ENCODE measurements at places on chromosomes 1 and 21.

DNA sequence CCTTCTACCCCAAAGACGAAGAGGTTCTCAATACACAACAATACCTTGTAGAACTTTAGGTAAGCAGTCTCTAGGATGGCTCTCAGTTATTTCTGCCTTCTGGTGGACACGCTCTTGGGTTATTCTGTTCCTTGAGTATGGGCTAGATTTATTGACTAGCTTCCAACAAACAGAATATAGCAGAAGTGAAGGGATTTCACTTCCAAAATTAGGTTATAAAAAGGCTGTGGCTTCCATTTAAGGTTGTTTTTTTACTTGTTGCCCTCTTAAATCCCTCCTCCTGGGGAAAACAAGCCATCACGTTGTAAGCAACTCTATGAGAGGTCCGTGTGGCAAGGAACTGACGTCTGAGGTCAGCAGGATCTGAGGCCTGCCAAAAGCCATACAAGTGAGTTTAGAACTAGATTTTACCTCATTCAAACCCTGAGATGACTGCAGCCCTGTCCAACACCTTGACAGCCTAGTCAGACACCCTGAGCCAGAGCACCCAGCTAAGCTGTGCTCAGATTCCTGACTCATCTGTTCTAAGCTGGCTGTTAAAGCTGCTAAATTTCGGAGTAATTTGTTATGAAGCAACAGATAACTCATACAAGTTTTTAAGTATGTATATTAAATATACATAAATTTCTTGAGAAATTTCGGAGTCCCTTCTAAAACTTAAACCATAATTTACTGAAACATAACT is 12.7 kb downstream of the SSX2IP start:
- no peak for DNase-seq

DNA sequence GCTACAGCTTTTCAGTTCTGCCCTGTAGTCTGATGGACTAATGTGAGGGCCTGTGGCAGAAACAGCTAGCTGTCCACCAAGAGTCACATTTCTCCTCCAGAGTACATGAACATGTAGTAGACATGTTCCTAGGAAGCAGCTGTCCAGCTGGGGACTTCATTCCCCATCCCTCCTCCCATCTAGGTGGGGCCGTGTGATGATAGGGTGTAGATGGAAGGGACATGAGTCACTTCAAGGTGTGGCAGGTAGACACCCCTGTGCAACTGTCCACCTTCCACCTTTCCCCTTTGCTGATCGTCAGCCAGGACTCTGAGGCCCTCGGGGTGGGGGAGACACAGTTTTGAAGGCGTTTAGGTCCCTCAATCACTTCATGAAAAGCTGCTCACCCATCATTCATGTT is 3.6 kb upstream of the RD3 start:
- no peak for DNase-seq

GRCh38 chr1:168092566-168093355 is 44.0 kb downstream of the GPR161 start:
- no peak for DNase-seq

DNA sequence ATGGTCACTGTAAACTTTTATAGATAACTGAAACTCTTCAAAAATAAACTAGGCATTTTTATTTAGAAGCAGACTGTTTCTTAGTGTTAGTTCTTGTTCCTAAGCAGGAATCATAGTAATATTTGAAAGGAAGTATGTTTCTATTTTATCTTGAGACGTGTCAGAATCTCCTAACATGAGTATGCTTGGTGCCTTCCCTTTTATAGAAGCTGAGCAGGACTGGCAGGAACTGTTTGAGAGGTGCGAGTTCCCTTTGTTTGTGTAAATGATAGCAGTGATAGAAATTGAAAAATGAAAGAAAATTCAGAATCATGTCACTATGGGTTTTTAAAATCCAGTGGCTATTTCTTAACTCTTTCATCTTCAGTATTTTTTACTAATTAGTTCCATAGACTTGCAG is 56.9 kb downstream of the LRRC8D start:
- DNase-seq = no peak

GRCh38 chr1:47881505-47882442 is 115.4 kb downstream of the TRABD2B start:
- no peak for DNase-seq

- no peak for DNase-seq
Observed at GRCh38 chr1:221669441-221669840, 72.4 kb downstream of the DUSP10 start.

DNA sequence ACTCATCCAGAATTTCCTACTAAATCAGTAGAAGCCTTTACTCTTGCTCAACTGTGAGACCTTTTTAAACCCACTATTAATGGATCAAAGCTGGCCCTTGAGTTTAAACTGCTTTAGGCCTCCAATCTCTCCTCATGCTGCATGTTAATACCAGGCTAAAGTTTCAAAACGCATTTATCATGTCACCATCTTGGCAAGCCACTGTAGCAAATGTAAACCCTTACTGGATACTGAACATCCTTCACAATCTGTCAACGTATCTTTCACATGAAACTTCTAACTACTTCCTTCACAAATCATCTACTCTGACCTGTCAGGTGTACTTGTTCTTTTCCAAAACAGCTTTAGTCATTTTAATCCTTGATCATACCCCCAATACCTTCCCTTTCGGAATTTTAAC is 3.0 kb downstream of the PAXBP1 start:
- no peak for DNase-seq

GRCh38 chr1:156384007-156384406 is 15.0 kb downstream of the RHBG start:
- DNase-seq = no peak

GRCh38 chr21:29379517-29380054 is 80.9 kb downstream of the BACH1 start:
- DNase-seq = no peak

GRCh38 chr1:29687601-29688244 is 451.4 kb downstream of the PTPRU start:
- DNase-seq = no peak

DNA sequence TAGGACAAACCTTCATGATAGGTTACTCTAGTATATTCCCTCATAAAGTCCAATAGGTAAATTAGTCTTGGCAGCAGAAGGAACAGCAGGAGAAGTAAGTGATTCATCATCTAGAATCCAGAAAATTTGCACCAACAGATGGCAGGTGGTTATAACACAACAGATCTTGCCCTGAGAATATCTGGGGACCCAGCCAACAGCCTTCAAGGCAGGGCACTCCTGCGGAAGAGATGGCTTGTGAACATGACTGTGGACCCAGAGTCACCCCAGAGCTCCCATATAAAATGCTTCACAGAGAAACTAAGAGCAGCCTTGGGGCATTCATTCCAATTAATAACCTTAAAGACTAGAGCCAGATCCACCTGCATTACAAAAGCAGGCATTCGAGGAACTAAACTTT is 7.9 kb upstream of the PLA2G2C start:
- DNase-seq = no peak

- no peak for DNase-seq
Observed at GRCh38 chr1:206768472-206769303, 1.9 kb upstream of the IL19 start.

DNA sequence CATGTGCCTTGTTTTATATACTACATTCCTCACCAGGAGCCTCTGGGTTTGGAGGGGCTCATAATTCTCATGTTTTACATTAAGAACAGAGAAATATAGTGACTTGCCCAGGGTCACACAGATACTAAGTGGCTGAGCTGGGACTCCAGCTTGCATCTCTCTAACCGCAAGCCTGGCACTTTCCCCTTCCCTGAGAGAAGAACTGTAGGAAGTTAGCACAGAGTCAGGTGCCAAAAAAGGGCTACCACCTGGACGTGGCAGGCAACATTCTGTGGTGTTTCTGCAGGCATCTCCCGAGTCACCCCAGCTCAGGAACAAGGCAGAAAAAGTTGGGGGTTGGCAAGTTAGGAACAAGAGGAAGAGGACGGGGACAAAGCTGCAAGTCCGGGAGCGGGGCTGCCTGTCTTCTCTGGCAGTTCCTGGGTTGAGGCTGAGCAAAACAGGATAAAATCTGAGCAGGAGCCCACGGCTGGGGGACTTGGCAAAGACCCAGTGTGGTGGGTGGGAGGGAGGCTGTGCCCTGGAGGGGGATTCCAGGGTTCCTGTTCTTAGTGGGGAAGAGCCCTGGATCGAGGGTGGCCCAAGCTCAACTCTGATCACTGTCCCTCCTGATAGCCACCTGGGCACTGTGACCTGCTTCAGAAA is 9.8 kb downstream of the PLA2G5 start:
- DNase-seq = no peak

DNA sequence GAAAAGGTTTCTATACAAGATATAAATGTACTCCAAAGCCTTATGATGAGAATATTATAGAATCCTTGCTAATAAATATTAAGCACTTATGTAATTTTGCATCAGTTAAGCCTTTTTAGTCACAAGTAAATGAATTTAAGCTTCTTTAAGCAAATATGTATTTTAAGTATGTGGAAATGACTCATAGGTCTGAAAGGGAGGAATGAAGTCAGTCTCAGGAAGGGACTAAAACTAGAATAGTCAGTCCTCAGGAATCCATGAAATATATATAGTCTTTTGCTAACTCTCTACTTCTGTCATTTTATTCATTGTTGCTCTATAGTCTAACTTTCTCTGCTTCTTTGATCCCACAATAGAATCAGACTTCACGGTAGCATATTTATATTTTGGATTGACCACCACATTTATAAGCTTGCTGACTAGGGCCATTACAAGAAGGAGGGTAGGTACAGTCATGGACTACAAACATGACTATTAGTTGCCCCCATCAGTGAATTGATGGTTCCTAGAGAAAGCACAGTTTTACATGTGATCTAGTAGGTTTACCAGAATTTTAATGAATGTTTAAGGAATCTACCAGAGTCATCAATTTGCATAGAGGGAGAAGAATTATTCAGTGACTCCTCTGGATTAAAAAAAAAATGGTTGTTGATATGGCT is 20.2 kb upstream of the RABGGTB start:
- no peak for DNase-seq

DNA sequence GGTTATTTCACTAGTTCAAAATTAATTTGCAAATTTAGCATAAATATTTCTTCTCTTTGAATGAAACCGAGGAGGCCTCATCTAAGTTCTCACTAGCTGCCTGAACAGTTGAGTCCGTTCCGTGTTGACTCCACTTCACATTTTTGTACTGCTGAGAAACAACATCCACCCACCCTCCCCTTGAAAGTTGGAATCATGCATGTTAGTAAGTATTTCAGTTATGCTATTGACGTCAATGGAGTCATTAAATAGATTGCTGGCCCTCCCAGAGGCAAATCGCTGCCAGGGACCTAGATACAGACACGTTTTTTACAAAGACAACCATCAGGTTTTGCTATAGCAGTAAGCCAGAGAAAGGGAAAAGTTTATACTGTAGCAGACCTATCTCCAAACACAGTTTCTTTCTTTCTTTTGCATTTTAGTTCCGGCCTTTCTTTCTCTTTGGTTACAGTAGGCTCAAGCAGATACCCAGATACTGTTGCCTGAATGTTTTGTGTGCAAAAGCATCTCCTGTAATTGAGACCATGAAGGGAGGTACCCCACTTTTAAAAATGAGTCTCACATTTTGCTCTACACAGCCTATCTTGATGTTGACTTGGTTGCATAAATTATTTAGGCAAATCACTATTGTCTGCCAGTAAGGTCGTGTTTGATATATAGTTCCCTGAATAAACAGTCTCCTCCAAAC is 262.6 kb upstream of the SGIP1 start:
- DNase-seq = peak; percentile 78

DNA sequence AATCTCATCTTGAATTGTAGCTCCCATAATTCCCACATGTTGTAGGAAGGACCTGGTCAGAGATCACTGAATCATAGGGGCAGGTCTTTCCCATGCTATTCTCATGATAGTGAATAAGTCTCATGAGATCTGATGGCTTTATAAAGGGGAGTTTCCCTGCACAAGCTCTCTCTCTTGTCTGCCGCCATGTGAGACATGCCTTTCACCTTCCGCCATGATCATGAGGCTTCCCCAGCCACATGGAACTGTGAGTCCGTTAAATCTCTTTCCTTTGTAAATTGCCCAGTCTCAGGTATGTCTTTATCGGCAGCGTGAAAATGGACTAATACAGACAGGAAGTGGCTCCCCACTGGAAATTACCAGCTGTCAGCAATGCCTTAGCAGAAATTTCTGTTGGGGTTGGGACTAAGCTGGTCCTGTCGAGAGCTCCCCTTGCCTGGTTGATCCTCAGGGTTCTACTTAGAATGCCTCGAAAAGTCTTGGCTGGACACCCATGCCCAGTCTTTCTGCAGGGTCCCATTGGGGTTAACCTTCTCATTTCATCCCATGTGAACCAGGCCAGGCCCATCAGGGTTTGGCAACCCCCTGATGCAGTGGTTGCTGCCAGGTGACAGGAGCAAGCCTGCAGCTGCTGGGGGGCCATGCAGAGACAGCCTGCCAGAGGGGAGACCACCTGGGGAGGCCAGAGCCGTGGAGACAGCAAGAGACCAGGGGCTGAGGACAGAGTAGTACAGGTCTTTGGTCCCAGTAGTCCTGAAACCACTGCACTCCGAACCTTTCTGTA is 2.8 kb upstream of the ABCG1 start:
- no peak for DNase-seq

GRCh38 chr1:226125097-226125630 is 61.4 kb downstream of the ACBD3 start:
- peak; percentile 61 for DNase-seq

DNA sequence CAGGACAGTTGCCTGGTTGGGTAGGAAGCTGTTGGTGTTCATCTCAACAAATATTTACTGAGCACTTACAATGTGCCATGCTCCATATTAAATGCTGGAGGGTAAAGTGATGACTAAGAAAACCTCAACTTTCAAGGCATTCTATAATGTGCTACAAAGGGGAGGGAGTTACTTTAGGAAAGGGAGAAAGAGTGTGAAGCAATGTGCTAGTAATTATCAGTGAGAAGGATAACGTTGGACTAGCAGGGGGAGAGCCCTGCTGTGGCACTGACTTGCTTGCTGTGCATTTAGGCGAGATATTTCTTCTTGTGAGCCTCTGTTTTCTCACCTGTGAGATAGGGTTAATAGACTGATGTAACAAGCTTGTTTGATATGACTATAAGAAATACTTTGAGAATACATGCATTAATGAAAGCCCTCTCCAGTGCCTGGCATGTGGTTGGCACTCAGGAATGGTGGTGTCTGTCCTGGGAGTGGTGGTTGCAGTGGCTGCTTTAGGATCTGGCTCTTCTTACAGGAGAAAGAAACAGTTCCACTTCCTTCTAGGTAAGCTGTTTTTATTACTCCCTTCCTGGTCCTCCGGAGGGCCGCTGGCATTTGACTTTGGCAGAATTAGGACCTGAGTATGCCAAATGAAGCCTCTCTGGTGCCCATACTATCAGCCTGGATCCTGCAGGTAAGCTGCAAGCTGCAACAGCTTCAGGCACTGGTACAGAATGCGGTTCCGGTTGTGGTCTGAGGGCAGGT is 111.1 kb upstream of the COA6 start:
- no peak for DNase-seq

- DNase-seq = no peak
Observed at GRCh38 chr1:20443703-20444586, 42.1 kb downstream of the CAMK2N1 start.

DNA sequence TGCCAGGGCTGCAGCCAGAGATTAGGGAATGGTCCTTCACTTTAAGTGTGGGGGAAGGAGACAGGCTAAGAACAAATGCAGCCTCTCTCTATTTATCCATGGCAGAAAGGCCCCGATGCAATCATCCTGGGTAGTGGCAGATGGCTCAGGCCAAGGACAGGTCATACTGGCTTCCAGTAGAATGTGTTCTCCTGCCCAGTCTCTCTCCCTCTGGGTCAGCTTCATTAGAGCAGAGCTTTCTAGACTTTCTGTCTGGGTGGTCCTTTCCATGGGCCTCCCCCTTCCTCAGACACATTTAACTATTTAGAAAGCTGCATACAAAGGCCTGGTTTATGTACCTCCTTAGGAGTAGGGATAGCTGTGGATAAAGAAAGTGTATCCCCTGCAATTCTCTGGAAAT is 4.8 kb upstream of the PTCH2 start:
- no peak for DNase-seq

GRCh38 chr1:181126289-181126688 is 37.8 kb downstream of the IER5 start:
- no peak for DNase-seq

Data from T-helper 1 cell (primary cell).